Fibroblast of skin of back (primary cell): ENCODE measurements at places on chromosomes 16 and 17.
A peak's percentile ranks its signal among the peaks of the same experiment; 100 is the strongest.

GRCh38 chr17:70268383-70268782 lies 99.1 kb downstream of the KCNJ2 start:
- no peak for DNase-seq

DNA sequence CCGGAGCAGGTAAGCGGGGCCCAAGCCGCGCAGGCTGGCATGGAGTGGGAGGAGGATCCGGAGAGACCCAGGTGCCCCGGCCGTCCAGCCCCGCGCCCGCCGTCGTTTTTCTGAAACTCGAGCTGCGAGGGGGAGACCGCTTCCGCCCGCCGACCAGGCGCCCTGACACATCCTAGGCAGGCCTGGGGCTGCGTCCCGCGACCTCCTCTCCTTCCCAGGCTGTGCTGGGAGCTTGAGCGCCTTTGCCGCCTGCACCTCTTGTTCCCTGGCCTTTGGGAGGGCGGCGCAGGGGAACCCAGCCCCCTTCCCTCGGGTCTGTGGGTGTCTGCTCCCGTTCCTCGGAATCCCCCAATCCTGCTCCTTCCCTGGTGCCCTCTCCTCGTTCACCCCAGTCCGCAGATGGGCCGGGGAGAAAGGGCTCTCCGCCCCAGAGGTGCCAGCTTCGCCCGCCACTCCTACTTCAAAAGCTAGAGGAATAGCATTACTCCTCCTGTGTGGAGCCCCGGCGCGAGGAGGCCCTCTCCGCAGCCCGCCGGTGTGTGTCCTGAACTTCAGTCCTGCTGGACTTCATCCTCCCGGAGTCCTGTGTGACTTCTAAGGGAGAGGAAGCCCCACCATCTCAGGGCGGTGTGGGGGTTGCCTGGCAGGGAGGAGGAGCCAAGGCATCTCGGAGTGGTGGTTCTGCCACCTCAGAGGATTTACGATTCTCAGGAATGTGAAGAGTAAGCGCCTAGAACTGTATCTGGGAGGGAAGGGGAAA lies 1.0 kb downstream of the NHERF1 start:
- DNase-seq: no peak

DNA sequence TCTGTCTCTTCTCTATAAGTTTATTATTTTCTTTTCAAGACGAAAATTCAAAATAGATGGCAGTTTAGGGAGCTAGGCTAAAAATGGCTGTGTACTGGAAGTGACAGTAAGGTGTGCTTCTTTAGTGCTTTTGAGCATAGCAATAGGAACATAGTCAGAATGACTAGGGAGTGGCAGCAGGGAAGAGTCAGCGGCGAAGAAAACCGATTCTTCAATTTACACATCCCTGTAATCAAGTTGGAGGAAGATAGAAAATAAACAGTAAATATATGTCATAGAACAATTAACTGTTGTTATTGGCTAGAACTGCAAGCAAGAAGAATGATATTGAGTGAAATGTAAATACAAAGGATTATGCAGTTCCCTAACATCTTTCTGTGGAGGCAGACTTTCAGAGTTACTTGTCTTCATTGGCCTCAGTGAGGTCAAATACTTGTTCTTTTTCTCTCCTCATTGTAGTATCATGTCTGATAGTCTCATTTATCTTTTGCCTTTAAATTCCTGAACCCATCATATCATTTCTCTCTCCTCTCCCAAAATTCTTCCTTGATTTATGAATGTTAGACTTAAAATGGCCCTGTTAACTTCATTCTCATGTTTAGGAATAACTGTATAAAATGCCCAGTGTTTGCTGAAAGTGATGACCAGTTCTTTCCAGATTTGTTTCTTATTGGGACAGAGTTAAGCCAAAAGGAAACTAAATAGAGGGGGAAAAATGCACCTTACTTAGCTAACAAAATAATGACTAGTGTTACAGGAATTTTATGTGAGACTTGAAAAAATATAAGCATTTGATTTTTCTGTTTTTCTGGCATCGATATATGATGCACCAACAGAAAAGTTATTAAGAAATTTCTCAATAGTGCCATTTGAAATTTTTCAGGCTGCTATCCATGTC lies 211.4 kb downstream of the BCAS3 start:
- peak; percentile 47 for DNase-seq

- DNase-seq: no peak
Measured at GRCh38 chr17:78692460-78693010, 89.5 kb downstream of the CYTH1 start.

- no peak for DNase-seq
Measured at GRCh38 chr17:20142268-20142667, 133.1 kb downstream of the SPECC1 start.

GRCh38 chr16:67252609-67253497 lies 4.1 kb downstream of the SLC9A5 start:
- DNase-seq: no peak

DNA sequence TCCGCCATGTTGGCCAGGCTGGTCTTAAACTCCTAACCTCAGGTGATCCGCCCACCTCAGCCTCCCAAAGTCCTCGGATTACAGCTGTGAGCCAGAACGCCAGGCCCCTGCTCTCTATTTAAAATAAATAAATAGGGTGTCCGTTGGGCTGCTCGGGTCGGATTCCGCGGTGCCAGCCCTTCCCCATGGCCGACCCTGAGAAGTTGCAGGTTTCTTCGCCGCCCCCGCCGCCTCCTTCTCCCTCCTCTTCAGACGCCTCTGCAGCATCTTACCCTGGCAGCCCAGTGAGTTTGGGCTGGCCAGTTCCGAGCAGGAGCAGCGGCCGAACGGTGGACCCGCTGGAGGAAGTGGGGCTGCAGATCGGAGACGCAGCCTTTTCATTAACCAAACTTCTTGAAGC lies 1.7 kb upstream of the LUC7L start:
- DNase-seq: no peak

GRCh38 chr16:51755039-51755501 lies 604.0 kb upstream of the SALL1 start:
- DNase-seq: no peak

- DNase-seq: no peak
Measured at GRCh38 chr16:9144106-9144505, 52.7 kb downstream of the HAPSTR1 start.

DNA sequence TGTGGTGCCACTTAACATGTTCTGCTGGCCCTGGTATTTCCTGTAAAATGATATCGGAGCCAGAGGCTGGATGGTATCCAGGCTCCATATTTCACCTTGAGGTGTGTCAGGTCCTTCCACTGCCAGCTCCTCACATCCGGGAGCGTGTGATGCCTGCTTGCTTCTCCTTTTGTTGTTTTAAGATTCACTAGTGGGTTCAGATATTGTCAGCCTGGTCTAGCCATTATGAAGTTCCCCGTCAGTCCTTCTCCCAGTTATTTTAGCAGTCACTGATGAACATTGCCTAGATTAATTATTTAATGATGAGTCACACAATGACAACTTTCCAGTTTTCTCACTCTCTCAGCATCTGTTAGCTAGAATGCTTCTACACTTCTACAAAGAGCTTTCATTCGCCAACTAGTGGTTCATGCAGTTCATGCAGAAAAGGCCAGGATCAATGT lies 11.3 kb downstream of the DNAAF1 start:
- no peak for DNase-seq

GRCh38 chr17:73231395-73231794 lies 30.3 kb downstream of the CPSF4L start:
- peak; percentile 27 for DNase-seq

DNA sequence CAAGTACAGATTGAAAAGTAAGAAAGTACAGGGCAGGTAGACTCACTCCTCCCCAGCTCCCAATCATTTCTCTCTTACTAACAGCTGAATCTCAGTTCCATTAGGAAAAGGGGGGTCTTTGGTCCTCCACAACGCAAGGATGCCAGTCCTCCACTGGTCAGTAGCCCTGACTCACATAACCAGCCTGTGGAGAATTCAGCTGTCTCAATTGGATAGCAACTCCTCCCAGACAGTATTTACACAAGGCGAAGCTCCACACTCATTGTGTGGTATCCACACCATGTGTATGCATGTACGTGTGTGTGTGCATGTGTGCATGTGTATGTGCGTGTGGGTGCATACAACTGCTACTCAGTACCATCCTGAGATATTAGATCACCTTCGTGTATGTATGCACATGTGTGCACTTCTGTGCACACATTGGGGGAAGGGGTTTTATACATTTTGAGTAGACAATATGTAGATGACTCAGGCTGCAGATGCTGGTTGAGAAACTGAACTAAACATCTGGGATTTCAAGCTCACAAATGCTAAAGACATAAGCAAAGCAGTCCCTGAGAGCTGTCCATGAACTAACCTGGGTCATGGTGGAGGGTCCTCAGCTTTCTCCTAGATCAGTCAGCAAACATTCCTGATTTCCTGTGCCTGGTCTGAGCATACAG lies 240.1 kb downstream of the SLC39A11 start:
- peak; percentile 5 for DNase-seq

DNA sequence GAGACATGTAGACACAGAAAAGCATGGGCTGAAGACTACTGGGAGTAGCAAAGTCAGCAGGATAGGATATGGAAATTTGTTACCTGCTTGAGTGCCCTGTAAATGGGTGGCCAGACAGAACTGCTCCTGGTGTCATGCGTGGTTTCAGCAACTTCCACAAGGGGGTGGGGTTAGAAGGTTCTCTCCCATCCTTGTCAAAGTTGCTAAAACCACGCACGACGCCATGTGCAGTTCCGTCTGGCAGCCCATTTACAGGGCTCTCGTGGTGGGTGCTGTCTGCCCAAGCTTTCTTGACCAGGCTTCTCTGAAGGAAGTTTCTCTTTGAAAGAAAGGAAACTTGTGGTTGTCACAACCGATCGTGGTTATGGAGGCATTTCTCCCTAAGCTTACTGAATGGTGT lies 6.9 kb upstream of the DBNDD1 start:
- no peak for DNase-seq

DNA sequence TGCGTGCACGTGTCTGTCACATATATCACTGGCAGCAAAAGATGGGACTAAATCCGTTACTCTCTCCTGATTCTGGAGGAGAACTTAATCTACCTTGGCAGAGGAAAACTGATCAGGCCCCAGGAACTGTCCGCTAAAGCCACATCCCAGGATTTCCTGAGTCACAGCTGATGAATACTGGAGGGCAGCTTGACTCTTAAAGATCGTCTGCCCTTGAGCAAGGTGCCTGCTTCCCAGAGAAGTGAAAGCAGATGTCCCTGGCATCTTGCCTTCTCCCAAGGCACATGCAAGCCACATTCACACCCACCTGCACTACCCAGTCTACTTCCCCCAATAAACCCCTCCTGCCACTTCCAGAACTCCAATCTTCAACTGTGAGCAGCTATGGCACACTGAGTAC lies 99.8 kb downstream of the CPPED1 start:
- DNase-seq: no peak

DNA sequence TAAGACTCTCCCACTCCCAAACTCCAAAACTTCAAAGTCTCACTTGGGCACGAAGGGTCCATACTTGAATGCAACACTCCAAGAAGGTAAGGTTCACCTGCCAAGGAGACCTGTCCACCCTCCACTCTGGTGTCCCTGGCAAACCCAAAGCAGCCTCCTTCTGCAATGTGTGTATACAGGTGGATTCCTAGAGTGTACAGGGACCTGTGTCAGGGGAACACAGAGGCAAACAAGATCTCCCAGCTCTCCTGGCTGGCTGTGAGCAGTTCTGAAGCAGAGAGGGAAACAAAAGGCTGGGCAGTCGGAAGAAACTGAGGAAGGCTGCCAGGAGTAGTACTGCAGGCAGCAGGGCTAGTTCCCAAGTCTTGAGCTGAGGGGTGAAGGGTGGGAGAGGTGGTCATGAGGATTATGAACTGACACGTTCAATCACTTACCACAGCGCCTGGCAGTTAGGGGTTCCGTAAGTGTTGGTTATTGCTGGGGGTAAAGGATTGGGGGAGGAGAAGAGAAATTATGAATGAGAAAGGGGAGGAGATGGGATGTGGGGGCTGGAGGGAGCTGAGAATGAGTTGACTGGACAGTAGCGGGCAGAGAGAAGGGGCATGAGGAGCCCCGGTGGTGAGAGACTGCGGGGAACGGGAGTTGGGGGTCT lies 795 bp downstream of the KCTD13 start:
- no peak for DNase-seq

DNA sequence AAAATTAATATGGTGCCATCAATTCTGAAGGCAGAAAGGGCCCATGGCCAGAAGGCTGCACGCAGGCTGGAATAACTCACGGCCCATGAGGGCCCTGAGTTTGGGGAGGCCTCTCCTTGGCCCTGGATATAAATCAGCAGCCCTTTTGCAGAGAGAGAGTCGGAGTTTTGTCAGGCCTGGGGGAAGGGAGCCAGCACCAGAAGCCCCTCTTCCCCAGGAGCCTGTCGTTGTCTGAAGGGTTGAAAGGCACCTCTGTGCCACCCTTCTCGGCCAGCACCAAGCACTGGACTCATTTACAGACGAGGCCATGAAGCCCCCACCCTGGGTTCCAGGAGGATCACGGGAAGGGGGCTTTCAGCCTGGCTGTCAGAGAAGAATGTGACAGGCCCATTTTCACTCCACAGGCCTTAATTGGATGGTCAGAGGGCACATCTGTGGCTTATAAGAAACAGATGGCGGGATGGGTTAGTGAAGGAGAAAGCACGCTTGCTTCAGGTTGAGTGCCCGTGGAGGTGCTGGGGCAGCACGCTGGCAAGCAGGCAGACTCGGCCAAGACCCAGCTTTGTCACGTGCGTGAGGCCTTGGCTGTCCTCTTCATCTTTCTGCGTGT lies 140.6 kb downstream of the CLEC16A start:
- no peak for DNase-seq

GRCh38 chr16:29991571-29991904 lies 3.9 kb downstream of the HIRIP3 start:
- DNase-seq: no peak

DNA sequence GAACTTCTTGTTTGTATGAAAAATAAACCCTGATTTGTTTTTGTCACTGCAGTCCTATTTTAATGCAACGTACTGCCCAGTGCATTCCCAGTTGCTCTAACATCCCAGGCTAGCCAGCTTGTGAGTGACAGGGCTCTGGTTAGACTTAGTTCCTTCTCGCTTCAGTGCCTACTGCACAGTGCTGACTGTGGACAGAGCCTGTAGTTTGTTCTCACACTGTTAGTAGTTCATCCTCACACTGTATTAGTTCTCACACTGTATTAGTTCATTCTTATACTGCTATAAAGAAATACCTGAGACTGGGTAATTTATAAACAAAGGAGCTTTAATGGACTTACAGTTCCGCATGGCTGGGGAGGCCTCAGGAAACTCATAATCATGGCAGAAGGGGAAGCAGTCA lies 116.6 kb upstream of the SALL1 start:
- no peak for DNase-seq

DNA sequence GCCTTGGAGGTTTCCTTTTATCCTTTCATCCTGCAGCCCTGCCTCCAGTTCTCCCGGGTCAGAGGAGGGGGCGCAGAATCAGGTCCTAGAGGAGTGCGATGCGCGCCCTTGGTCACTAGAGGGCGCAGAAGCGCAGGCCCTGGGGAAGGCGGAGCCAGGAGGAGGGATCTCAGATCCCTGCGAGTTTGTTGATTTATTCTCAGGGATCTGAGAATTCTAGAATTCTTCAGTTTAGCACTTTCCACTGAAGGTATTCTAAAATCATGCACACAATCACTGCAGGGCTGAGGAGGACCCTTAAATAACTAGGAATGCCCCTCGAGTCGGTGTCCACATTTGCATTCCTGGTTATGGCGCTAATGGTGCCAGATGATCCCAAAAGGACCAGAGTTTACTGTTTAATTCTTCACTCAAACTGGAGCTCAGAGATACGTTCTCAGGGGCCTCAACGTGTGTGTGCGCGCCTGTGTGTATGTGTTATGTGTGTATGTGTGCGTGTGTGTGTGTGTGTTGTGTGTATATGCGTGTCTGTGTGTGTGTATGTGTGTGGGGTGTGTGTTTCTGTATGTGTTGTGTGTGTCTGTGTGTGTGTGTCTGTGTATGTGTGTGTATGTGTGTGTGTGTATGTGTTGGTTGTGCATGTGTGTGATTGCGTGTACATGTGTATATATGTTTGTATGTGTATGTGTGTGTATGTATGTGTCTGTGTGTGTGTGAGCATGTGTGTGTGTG lies 6.9 kb upstream of the ELAC2 start:
- peak; percentile 55 for DNase-seq

- no peak for DNase-seq
Measured at GRCh38 chr16:68349838-68350410, 39.1 kb downstream of the PRMT7 start.
